ENCODE measurements at places on chromosomes 2 and 18.
A peak's percentile ranks its signal among the peaks of the same experiment; 100 is the strongest.

GRCh38 chr2:172113617-172114016, 10.9 kb upstream of the DLX2 start:
- DNase-seq: no peak

DNA sequence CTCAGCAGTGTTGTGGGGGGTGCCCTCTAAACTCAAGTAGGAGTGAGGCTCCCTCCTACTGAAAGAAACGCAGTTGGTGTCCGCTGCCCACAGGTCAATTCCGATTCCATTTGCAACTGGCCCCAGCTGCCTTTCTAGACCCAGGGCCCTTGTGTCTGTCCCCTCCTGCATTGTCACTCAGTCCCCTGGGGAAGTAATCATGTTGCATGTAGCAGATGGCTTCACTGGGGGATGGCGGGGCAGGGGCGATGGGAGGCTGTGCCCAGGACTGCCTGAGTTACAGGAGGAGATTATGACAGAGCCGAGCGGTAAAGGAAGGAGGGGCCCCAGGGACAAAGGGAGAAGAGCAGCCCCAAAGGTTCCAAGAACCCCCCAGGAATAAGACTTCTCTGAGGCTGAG, 62.5 kb upstream of the SH3RF3 start:
- DNase-seq: no peak

DNA sequence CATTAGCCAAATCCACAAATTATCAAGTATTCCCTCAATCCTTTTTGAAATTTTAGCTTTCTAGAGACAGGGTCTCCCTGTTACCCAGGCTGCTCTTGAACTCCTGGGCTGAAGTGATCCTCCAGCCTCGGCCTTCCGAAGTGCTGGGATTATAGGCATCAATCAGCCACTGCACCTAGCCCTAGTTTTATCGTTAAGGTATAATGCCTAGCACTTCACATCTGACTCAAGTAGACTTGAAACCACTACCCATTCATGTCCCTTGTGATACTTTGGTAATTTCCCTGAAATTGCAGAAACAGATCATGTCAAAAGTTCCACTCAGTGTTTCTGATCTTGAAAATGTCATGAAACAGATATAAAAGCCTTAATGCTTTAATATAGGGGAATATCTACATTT, 26.3 kb downstream of the MEX3C start:
- DNase-seq: no peak

- DNase-seq: no peak
These were observed 47.2 kb downstream of the CYB5A start for GRCh38 chr18:74244554-74244953.

- DNase-seq: no peak
These were observed 25.0 kb upstream of the MC2R start for GRCh38 chr18:13940326-13940725.

DNA sequence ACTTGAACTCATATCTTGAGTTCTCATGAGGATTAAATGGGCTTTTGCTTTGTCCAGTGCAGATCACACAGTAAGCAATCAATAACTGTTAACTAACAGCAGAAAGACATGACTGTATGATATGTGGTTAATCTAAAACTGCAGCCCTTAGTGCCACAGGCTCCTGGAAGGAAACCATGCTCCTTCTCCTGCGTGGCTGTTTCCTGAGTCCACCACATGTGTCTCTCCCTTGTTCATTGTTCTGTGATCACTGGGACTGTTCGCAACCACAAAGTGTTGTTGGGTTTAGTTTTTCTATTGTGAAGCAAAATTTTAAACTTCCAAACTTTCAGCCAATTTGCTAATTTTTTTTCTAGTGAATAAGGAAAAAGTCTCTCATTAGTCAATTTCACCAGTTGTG, 130.9 kb upstream of the PTPRM start:
- no peak for DNase-seq

GRCh38 chr18:8771930-8772329, 66.6 kb downstream of the MTCL1 start:
- DNase-seq: no peak

DNA sequence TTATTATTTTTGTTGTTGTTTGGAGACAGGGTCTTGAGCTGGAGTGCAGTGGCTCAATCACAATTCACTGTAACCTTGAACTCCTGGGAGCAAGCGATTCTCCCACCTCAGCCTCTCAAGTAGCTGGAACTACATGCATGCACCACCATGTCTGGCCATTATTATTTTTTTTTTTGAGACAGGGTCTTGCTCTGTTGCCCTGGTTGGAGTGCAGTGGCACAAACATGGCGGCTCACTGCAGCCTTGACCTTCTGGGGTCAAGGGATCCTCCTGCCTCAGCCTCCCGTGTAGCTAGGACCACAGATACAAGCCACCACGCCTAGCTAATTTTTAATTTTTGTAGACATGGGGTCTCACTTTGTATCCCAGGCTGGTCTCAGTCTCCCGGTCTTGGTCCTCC, 20.0 kb upstream of the XPO1 start:
- DNase-seq: no peak

DNA sequence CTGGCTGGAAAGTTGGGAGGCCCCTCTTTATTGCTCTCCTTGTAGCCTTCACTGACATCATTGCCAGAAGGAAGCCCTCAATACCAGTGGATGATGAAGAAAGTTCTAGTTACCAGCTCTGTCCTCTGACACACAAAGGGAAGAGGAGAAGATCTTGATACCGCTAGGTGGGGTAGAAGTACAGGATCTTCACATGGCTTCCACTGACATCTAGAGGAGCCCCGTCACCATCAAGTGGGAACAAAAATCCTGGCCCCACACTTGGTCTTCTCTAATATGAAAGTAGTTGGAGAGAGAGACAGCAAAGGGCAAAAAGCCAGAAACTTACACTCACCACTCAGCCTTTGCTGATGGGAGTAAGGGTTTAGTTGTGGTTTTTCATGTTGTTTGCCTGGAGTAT, 12.4 kb downstream of the XIRP2 start:
- peak; percentile 20 for DNase-seq

GRCh38 chr2:47016172-47016913, 100.7 kb upstream of the MCFD2 start:
- DNase-seq: peak; percentile 55

DNA sequence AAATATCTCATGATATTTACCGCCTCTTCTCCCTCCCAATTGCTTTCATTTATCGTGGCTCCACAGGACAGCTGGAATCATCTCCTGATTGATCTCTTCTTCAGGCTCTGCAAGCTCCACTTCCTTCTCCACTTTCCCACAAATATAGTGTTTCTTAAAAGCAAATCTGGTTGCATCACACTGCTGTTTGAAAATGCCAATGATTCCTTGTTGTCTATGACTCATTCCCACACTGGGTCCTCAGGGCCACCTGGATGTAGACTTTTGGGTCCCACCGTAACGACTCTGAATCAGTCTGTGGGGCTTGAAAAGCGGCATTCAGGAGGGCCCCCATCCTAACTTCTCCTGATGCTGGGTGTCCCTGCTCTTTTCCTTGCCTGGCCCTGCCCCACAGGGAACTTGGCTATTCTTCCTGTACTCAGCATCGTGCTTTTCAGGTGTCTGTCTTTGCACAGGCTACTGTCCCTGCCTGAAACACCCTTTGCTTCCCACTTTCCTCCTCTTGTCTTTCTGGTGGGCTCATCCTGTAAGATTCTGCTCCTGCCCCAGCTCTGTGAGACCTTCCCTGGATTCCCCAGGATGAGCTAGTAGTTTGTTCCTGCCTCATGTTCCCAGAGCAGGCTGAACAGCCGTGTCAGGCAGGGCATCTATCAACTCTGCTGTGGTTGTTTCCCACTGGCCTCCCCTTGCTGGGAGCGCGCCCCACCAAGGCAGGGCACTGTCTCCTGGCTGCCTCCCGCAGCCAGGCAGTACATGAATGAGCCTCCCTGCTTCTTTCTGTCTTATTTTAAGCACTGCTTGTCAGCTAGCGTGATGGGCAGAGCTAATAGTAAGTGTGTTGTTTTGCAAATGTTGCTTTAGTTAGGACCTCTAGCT, 111.9 kb downstream of the KCTD1 start:
- DNase-seq: no peak

GRCh38 chr2:75353131-75353530, 153.8 kb upstream of the TACR1 start:
- no peak for DNase-seq

DNA sequence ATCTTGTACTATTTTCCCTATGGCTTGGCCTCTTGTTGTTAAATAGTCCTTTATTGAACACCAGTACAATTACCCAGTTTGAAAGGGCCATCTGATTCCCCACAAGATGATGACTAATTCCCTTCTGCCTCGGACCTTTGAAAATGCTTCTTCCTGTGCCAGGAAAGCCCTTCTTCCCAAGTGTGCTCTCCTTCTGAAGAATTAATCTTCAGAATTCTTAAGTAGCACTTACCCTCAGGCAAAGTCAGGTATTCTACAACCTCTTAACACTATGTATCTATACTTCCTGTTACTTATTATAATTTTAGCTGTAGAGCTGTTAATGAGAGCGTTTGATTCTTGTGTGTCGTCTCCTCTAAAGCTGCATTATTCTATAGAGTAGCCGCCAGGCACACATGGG, 28.6 kb upstream of the MEX3C start:
- no peak for DNase-seq

DNA sequence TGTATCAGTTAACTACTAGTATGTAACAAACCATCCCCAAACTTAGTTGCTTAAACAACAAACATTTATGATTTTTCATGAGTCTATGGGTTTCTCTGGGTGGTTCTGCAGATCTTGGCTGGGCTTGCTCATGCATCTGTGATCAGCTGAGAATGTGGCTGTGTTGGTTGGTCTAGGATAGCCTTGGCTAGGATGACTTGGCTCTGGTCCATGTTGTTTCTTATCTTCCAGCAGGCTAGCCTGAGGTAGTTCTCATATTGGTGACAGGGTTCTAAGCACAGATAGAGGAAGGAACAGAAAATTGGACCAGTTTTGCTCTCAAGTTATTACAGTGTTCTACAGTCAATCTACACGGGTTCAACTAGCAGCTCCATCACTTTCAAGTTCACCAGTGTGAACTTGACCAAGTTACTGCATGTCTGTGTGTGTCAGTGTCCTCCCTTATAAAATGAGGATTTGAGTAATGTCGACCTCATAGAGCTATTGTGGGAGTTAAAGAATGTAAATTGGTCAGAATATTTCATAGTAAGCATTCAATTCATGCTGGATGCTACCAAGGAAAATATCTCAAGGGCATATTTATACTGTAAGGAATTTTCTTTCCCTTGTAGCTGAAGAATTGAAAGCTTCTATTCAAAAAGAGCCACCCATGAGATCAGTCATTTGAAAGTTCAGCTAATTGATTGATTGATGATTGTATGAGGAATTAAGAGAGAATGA, 65.3 kb downstream of the MYO3B start:
- DNase-seq: no peak
